CD4-positive, alpha-beta T cell treated with Interferon alpha-2 for 1 hour (primary cell): ENCODE measurements at places on chromosomes 7 and 10.

DNA sequence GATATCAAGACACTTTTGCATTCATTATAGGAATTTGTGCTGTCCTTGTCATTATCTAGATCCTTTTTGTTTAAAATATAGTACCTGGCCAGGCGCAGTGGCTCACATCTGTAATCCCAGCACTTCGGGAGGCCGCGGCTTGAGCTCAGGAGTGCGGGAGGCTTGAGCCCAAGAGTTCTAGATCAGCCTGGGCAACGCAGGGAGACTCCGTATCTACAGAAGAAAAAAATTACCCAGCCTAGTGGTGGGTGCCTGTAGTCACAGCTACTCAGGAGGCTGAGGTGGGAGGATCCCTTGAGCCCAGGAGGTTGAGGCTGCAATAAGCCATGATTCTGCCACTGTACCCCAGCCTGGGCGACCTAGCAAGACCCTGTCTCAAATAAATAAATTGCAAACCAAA is 621 bp upstream of the MORN4 start:
- DNase-seq = no peak

- DNase-seq = no peak
Observed at GRCh38 chr7:149719050-149719899, 54.1 kb downstream of the ZNF467 start.

DNA sequence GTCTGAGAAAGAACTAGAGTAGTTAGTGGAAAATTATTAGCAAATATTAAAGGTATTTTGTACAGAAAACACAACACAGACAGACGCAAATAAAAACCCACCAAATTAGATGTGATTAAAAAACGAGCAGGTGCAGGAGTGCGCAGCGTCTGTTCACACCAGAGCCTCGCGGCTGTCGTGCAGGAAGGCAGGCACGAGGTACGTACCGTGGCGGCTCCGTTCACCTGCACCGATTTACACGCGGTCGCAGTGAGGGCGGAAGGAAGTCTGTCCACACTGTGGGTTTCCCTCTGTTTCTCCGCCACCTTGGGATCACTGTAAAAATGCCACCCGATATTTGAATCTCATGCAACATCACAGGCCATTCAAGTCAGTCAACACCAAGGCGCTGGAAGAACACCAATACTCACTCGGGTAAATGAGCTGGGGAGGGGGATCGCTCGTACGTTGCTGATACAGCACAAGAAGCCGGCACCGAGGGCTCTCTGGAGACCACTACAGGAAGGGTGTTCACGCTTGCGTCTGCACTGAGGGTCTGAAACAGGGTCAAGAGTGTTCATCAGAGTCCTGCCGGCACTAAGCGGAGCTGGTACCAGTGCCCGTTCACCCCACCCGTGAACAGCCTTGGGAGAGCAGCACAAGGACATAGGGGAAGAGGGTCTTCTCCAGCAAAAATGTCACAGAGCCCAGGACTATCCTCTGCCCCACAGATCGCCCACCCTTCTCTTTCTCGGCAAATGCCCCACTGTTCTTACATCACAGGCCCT is 116.8 kb downstream of the LARP4B start:
- no peak for DNase-seq

GRCh38 chr10:69845574-69846292 is 44.0 kb downstream of the COL13A1 start:
- DNase-seq = no peak

GRCh38 chr7:117775801-117776200 is 97.4 kb downstream of the CTTNBP2 start:
- no peak for DNase-seq

DNA sequence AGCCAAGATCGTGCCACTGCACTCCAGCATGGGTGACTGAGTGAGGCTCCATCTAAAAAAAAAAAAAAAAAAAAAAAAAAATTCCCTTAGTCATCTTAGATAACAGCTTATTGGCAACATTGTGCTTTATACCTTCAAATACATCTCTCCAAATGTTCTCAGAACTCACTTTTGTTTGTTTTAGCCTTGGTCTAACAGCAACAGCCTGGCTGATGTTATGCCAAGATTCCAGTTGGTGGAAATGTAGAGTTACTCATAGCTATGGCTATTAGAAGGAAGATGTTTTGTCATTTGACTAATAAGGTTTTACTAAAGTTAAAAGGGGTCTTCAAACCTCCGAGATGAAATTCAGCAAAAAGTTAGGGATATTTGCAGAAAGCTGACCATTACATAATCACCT is 481.4 kb downstream of the NEBL start:
- DNase-seq = no peak

- no peak for DNase-seq
Observed at GRCh38 chr10:132146941-132147915, 39.5 kb upstream of the DPYSL4 start.

- no peak for DNase-seq
Observed at GRCh38 chr10:31822616-31823318, 105.9 kb downstream of the ARHGAP12 start.

DNA sequence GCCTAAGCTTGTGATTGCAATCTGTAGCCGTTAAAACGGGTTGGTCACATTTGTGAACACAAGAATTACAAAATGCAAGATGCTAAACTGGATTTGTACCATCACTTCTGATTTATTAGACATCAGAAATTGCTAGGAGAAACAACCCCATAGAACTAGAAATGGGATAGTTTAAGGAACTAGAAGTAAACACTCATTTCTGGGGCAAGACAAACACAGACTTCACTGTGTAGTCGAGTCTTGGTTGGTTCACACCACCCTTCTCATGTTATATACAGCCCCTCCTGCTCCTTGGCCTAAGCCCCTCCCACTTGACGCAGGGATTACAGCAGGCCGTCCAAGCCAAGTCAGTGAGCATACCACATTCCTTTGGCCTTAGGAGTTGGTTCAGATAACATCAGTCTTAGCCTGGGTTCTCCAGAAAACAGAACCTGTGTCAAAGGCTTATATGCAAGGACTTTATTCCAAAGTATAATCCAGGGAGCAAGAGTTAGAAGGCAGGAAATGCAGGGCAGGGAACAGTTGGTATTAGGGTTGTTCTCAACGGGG is 2.0 kb upstream of the NRAP start:
- no peak for DNase-seq
